ENCODE measurements at places on chromosomes 4 and X.

- DNase-seq = peak; percentile 60
These were observed 182.1 kb upstream of the SMIM31 start for GRCh38 chr4:164571593-164572390.

- peak; percentile 79 for DNase-seq
These were observed 96.8 kb downstream of the PDLIM5 start for GRCh38 chr4:94548571-94548970.

DNA sequence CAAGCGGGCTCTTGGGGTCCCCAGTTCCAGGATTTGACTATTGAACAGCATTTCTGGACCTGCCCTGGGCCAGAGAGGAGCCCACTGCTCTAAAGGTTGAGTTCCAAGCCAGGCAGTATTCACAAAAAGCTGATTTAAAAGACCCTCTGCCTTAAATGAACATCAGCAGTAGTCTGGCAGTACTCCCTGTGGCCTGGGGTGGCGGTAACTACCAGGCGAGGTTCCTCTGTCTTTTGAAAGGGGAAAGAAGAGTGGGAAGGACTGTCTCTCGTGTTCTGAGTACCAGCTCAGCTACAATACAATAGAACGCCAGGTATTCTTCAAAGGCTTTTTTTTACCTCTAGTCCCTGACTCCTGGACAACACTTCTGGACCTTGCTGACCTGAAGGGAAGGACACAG is 456.4 kb upstream of the TEX13C start:
- DNase-seq = no peak

- peak; percentile 67 for DNase-seq
These were observed 99.0 kb downstream of the ASB9 start for GRCh38 chrX:15170927-15171326.

DNA sequence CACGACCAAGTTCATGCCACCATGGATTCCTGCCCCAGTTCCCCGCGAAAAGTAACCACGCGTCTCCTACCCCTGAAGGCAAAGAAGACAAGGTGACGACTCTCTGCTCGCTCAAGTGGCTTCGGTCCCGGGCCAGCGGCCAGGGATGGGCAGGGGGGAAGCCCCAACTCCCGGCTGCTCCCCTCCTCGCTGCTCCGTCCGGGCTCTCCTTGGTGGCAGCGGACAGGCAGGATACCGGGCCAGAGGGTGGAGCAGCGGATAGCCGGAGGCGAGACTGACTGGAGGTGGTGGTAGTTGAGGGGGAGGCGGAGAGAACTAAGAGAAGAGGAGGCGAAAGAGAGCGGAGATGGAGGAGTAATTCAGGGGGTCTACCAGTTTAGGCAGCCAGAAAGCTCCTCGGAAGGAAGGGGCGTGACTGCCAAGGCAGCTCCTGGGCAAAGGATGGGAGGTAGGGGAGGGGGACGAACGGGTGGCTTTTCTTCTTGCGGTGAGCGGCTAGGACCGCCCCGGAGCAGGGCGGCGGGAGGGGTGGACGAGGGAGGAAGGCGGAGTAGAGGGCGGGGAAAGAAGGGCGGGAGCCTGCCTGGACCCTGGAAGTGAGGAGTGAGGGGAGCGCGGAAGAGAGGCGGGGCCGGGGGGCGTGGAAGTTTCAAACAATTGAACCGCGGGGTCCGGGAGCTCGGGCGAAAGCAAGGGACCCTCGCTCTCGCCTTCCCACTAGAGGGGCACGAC is at the start of gene AMOT:
TSS of gene AMOT (minus strand) at position 450 of the 732 bp plus-strand sequence. CDS start 17,705 bp downstream, outside the sequence.
- peak; percentile 91 for DNase-seq

DNA sequence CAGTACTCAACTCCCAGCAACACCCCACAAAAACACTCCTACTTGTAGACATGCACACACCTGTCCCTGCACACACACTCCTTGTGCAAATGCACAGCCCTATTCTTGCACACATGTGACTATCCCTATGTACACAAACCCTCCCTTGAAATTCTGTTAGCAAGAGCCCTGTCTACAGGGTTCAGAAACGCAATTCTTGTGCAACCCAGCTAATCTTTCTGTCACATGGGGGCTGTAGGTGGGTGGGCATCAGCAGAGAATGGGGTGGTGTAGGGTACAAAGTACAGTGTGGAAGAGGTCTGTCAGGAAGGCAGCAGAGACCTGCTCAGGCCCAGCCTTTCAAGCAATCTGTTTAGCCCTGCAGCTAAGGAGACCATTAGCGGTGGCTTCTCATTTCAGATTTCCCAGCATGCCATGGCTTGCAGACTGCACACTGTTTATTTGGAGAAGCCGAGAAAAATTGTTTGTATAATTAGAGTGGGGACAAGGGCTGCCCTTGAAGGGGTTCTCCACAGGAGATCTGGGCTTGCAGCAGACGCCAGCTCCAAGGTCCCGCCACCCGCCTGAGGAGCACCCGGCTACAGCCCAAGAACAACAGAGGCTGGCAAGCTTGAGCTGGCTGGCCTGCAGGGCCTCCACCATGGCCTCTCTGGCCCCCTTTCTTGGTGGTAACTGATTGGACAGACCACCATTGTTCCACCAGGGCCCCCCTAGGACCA is 144.0 kb upstream of the PJA1 start:
- DNase-seq = no peak

- DNase-seq = no peak
These were observed 77.7 kb upstream of the INTU start for GRCh38 chr4:127555106-127555505.

DNA sequence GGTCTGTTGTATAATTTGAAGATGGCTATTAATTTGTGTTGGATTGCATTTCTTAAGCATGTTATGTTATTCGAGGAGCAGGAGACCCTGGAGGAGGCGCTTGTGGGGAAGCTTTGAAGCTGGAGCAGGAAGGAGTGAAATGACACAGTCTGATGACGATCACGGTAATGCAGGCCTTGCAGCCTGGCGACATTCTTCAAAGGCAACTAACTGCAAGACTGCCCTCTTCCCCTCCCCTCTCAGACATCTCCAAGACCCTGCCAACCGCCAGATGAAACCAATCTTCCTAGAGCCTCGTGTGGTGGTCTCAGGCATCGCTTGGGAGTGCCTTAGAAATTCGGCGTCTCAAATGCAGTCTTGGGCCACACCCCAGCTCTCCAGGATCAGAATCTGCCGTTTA is 16.1 kb downstream of the CLCN4 start:
- no peak for DNase-seq

DNA sequence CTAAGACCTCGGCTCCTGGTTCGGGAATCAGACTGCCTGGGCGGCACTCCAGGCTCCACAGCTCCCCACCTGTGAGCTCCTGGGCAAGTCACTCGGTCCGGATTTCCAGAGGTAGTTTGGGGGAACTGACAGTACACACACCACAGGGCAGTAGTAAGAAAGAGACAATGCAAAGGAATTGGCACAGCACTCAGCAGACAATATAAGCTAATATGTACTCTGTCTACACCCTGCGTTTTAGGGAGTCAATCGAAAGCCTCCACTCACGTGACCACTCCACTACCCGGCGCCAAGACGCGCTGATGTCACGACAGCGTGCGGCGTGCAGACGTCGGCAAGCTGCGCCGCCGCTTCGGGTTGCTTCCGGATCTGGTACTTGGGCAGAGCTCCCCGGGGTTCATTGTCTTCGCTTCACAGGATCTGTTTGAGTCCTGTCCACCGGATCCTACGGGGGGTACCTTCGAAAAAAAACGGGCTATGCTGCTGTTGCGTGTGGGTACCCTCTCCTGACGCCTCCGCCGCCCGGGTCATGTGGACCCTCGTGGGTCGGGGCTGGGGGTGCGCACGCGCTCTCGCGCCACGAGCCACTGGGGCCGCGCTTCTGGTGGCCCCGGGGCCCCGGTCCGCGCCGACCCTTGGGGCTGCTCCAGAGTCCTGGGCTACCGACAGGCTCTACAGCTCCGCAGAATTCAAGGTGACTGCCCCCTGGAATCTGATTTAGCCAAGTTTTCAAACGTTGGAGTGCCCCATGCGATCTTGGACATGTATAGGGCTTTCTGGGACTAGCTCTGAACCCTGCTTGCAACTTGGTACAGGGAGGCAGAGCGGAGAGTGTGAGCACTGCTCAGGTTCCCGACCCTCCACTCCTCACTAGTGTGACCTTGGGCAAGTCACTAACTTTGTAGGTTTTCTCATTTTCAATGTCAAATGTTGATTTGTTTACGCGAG is at the start of gene GUF1:
TSS of gene GUF1 (plus strand) at position 327 of the 948 bp plus-strand sequence. CDS start at position 530, 203 bp downstream.
- DNase-seq = peak; percentile 97

- DNase-seq = no peak
These were observed 161.2 kb downstream of the RAPGEF2 start for GRCh38 chr4:159264057-159264456.

- peak; percentile 61 for DNase-seq
These were observed 14.5 kb downstream of the WDFY3 start for GRCh38 chr4:84952004-84952403.

- peak; percentile 42 for DNase-seq
These were observed 50.2 kb downstream of the DDX3X start for GRCh38 chrX:41384051-41384705.

- peak; percentile 85 for DNase-seq
These were observed 591.0 kb downstream of the ANKRD50 start for GRCh38 chr4:124121461-124121971.

DNA sequence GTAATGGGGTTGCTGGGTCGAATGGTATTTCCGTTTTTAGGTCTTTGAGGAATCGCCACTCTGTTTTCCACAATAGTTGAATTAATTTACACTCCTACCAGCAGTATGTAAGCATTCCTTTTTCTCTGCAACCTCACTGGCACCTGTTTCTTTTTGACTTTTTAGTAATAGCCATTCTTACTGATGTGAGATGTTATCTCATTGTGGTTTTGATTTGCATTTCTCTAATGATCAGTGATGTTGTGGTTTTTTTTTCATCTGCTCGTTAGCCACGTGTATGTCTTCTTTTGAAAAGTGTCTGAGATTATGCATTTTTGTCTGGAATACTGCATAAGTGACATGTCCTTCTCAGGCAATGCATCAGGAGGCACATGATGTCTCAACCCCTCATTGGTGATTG is 28.8 kb downstream of the REPS2 start:
- no peak for DNase-seq

GRCh38 chr4:184958923-184959210 is 59.4 kb upstream of the HELT start:
- no peak for DNase-seq

DNA sequence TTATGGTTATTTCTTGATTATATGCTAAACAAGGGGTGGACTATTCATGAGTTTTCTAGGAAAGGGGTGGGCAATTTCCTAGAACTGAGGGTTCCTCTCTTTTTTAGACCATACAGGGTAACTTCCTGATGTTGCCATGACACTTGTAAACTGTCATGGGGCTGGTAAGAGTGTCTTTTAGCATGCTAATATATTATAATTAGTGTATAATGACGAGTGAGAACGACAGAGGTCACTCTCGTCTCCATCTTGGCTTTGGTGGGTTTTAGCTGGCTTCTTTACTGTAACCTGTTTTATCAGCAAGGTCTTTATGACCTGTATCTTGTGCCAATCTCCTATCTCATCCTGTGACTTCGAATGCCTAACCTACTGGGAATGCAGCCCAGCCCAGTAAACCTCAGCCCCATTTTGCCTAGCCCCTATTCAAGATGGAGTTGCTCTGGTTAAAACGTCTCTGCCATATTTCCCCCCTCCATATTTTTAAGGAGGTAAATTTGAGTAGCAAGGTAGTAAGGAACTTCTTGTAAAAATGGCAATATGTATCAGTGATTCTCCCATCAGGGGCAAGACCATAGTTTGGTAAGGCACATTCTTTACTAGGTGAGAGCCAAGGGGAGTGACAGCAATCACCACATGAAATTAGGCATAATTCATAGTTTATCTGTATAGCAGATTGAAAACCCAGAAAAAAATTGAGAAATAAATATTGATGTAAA is 2.6 kb downstream of the CXCL2 start:
- no peak for DNase-seq

DNA sequence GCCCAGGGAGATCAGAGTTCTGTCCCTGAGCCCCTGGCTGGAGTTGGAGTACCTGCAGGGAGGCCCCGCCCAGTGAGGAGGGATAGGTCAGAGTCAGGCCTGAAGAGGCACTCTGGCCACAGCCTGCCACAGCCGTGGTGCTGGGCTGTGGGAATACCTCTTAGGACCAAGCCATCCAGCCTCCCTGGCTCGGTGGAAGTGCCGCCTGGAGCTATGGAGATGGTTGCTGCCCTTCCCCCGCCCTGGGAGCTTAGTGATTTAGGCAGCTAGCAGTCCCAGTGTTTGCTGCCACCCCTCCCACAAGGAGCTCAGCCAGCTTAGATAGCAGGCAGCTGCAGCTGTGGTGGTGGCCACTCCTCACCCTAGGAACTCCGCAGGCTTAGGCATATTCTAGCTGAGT is 446.3 kb upstream of the GNPDA2 start:
- no peak for DNase-seq

DNA sequence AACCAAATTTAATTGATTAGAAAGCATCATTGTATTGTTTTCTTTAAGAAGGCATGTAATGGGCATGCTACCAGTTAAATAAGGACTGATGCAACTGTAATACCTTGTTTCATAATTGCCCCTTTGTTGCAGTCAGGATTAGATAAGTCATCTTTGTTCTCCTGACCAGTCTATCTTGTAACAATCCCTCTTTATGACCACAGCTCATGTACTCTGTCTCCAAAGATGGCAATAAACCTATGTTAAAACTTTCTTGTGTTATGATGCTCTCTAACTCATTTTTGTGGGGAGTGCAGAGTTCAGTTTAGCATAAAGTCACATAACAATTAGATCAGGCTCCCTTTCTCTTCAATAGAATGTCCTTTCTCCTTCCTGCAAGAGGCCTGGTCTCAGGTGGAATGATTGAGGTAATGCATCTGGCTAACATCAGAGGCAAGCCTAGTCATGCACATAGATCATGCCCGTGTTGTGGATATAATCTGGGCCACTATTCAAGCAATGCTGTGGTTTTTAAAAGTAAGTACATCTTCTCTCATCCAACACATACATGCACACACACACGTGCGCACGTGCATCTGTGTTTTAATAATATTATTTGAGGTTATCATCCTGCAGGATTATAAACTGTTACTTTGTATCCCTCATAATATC is 45.6 kb downstream of the TMEM154 start:
- DNase-seq = no peak

GRCh38 chrX:9676306-9676705 is 89.3 kb downstream of the GPR143 start:
- no peak for DNase-seq

GRCh38 chr4:181525634-181526033 is 717.6 kb upstream of the TENM3 start:
- peak; percentile 53 for DNase-seq

DNA sequence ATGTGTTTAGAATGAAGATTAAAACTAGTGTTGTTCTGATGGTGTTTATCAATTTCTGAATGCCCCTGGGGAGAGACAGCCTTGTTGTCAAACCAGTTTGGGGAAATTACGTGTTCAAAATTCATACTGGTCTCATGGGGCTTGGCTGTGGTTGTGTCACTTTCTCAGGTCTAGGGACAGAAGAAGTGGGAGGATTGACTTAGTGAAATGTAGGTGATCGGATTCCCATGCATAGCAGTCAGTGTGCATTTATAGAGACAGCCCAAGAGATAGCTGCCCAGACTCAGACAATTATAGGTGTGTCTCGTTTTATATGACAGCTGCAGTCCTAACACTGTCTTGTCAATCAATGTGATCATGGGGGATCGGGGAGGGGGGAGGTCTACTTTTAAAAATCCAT is 94.4 kb upstream of the CLCN4 start:
- DNase-seq = no peak

Measured in astrocyte of the hippocampus (primary cell).